Stimulated activated CD8-positive, alpha-beta memory T cell treated with anti-CD3 and anti-CD28 coated beads, Interleukin-15, amount 100 ng/mL, for 24 hours (primary cell): ENCODE measurements at places on chromosomes 7 and 10.

DNA sequence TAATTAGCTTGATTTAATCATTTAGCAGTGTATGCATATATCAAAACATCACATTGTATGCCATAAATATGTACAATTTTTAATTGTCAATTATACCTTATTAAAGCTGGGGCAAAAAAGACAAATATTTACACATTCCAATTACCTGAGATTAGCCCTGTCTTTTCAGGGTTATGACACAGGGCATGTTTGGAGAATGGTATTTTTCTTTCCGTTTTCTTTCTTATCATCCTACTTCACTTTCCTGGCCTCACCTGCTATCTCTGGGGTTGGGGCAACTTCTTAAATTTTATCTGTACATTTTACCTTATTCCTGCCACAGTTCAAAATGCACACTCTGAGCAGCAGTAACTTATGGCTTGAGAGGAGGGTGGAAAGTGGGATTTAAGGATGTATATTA is 285.9 kb downstream of the DOCK4 start:
- DNase-seq: no peak

- no peak for DNase-seq
These were observed 145.6 kb upstream of the RNF32 start for GRCh38 chr7:156494960-156495359.

- no peak for DNase-seq
These were observed 9.0 kb upstream of the ARMS2 start for GRCh38 chr10:122445469-122445868.

GRCh38 chr10:34286136-34286739 is 528.9 kb downstream of the PARD3 start:
- no peak for DNase-seq

- no peak for DNase-seq
These were observed 45.5 kb upstream of the ZNF716 start for GRCh38 chr7:57404343-57404966.

DNA sequence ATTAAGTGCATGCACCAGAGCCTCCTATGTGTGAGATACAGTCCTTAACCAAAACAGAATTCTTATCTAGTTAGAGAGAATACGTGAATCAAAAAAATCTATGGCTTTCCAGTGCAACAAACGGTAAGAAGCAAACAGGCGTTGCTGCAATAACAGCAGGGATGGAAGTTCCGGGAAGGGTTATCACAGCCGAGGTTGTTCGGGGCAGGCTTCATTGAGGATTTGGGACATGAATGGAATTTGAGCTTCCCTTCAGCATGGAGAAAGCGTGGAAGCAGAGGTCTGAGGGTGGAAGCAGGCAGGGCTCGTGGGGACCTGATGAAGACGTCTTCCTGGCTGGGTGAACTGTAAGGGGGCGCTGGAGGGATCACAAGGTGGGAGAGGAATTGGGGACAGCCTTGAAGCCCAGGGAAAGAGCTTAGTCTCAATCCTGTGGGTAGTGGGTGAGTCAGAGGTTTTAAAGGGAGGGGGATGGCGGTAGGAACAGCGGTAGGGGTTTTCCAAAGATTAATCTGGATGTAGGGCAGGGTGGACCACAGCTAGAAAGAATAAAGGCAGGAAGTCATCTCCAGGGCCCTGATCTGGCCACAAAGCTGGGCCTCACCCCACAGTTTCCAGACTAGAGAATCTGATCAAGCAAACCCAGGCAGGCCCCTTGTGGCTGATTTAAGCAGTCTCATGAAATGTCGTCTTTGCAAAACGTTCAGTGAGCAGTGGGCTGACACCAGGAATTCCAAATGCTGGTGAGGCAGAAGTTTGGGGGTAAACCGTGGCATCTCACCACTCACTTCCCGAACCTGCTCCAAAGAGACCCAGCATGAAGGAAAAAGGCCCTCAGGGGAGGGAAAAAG is 65.1 kb downstream of the CALML3 start:
- no peak for DNase-seq

DNA sequence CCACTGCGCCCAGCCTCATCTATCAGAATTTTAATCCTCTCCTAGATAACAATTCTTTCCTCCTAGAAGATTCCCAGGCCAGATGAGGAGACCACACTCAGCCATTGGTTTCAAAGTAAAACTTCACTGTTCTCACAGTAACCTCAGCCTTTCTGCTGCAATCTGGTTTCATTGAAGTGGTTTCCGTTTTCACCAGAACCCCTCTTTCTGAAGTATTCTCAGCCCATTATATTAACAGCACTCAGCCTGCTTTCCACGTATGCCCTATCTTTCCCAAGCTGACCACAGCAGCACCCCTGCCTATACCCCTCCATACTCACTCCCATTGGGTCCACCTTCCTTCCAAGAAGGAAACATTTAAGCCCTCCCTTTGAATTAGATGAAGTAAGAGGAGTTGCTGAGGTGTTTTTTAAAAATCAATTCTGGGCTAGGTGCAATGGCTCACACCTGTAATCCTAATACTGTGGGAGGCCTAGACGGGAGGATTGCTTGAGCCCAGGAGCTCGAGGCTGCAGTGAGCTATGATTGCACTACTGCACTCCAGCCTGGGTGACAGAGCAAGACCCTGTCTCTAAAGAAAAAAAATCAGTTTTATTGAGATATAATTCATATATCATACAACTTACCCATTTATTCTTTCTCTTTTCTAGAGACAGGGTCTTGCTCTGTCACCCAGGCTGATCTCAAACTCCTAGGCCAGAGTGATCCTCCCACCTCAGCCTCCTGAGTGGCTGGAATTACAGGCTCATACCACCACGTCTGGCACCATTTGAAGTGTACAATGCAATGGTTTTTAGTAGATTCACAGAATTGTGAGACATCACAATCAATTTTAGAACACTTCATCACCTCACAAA is 11.3 kb downstream of the PLAU start:
- no peak for DNase-seq

GRCh38 chr10:119135513-119135881 is 30.0 kb downstream of the SFXN4 start:
- DNase-seq: no peak

GRCh38 chr10:125060826-125061556 is 99.4 kb downstream of the CTBP2 start:
- DNase-seq: peak; percentile 8

GRCh38 chr7:65295409-65295808 is 78.2 kb upstream of the ZNF92 start:
- no peak for DNase-seq

GRCh38 chr7:108037140-108037539 is 34.2 kb upstream of the LAMB1 start:
- no peak for DNase-seq

DNA sequence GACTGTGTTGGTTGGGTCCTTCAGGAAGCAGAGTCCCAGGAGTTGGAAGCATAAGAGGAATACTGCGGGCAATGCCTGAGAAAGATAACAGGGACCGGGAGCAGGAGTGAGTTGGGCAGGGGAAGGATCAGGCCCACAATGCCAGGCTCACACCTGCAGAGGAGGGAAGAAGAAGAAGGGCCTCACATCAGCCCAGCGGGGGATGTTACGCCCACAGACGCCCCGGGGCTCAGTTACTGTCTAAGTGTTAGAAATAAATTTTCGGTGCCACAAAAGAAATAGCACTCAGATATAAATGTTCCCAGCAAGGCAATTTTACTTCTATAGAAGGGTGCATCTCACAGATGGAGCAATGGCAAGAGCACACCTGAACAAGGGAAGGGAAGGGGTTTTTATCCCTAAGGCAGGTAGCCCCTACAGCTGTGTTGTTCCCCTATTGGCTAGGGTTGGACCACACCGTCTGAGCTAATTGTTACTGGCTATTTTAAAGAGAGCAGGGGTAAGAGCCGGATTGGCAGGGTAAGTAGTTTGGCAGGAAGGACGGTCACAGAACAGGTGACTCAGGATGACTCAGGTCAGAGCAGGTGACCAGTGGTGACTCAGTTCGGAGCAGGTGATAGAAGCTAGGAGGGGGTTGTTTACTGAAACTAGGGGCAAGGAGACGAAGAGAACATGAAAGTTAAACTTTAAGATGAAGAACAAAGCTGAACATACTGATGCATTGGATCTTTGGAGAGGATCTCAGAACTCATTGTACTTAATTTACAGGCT is at the start of gene NOS3:
TSS of gene NOS3 (plus strand) at position 602 of the 771 bp plus-strand sequence. CDS start 2,787 bp downstream, outside the sequence.
- DNase-seq: no peak

DNA sequence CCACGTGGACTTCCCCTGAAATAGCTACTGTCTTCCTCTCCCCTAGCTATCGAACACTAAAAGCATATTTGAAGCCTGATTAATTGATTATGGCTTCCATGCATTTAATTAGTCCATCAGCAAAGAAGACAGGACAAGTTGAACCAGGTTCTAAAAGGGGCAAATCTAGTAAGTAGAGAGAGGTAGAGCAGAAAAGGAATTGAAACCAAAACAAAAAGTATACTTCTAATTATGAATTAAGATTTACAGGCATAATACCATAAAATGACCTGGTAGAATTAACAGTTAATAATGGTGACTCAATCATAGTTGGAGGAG is 393 bp upstream of the DNAJC1 start:
- DNase-seq: no peak

DNA sequence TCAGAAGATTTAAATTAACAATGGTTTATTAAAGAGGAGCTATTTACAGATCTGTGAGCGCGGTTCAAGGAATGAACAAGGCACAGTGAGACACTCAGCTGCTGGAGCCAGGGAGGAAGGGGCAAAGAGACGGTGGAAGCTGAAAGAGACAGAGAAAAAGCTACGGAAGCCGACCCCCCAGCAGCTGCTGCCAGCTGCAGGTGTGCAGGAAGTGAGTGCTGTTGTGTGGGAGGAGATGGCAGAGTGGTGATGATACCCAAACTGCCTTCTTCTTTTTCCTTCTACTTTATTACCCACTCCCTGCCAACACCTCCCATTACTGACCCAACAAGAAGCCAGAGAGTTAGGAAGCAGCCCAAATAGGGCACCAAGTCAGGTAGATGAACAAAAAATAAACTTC is 41.9 kb upstream of the MBL2 start:
- DNase-seq: no peak

- no peak for DNase-seq
These were observed 100.4 kb upstream of the PDGFA start for GRCh38 chr7:620056-620455.

DNA sequence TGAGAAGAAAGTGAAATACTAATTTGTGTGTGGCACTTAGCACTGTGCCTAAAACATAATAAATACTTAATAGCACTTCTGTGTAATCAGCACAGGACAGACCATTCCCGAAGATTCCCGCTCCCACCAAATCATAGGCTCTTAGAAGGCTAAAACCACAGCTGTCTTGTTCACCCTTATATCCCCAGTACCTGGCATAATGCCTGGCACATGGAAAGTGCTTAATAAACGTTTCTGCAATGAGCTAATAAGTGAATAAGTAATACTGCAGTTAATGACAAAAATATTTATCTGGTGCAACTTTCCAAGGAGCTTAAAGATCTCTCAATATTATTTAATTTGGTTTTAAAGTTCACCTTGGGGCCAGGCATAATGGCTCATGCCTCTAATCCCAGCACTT is 43.2 kb downstream of the MTURN start:
- no peak for DNase-seq

DNA sequence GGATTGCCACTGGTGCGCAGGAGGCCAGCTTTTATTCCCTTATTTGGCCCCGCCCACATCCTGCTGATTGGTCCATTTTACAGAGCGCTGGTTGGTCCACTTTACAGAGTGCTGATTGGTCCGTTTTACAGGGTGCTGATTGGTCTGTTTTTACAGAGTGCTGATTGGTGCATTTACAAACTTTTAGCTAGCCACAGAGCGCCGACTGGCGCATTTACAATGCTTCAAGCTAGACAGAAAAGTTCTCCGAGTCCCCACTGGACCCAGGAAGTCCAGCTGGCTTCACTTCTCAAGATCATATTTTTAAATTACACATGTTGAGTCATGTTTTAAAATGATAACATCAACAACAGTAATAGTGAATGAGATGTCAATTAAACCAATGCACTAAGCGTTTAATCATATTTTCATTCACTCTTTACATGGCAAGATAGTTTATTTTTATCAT is 128.3 kb downstream of the CUBN start:
- DNase-seq: no peak

DNA sequence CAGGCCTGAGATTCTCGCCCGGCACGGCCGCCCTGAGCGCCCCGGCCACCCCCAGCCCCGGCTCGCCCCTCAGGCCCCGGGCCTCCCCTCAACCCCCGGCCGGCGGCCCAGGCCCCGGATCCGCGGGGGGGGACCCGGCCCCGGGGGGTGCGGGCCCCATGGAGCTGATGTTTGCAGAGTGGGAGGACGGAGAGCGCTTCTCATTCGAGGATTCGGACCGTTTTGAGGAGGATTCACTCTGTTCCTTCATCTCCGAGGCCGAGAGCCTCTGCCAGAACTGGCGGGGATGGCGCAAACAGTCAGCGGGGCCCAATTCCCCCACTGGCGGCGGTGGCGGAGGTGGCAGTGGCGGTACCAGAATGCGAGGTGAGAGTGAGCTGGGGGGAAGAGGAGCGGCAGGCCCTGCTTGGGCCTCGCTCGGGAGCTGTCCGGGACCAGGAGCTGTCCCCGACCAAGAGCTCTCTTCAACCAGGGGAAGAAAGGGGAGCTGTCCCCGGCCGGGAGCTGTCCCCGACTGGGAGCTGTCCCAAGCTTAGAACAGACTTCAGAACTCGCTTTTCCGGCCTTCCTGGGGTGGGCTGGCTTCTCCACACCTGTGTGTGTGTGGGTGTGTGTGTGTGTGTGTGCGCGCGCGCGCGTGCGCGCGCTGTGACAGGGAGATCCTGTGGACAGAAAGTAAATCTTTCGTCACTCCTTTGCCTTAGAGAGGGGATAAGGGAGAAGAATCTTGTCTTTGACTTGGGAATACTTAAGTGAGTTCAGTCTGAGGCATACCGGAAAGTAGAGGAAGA is 510 bp downstream of the ZSWIM8 start:
- no peak for DNase-seq

DNA sequence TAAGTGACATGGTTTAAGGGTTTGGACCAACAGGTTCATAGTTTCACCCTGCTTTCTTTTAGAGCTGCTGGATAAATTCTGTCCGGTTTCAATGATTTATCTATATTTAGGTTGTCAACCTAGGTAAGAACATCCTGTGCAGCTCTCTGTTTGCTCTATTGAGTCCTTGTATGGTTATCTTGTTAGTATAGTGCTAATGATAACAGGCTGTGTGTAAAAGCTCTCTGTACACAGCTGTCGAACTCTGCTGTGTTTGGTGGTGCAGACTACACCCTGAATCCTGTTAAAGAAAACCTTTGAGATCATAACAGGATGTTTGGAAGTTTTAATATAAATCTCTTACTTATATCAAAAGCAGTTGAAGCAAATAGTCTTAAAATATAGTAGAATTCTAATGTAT is 219.2 kb downstream of the SDK1 start:
- no peak for DNase-seq

- no peak for DNase-seq
These were observed 114.9 kb upstream of the NOBOX start for GRCh38 chr7:144518360-144518759.
